ENCODE measurements at places on chromosomes 2 and 18.

GRCh38 chr18:8559612-8560186 is 49.5 kb upstream of the RAB12 start:
- no peak for DNase-seq

- DNase-seq: no peak
Observed at GRCh38 chr2:32424739-32425138, 67.9 kb downstream of the BIRC6 start.

- DNase-seq: no peak
Observed at GRCh38 chr18:9536354-9537152, 61.2 kb downstream of the RALBP1 start.

DNA sequence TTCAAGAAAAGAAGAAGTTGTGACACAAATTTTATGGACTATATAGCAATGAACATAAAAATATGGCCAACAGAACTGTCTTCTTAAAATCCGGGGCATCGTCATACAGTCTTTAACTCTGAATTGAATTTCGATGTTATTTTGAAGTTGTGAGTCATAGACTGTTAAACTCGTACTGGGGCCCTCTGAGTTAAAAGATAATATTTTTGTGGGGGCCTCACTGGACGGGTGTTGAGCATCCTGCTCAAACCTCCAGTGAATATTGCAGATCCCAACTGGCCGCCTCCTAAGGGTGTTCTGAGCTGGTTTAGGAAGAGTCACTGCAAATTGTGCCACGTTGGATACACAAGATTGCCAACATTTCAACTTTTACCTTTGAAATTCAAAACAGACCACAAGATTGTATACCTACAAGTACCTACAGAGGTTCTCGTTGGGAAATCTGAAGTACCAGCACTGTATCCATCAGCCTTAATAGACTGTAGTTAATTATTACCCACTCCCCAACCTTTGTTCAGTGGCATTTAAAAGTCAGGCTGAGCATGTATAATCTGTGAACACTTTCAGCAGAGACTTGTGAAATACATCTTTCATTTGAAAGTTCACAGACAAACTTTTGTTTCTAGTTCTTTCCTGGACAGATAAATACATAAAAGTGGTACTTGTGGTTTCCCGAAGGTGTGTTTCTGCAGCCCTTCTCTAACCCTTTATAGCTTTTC is 27.8 kb downstream of the KLHL23 start:
- DNase-seq: no peak
